Astrocyte of the cerebellum (primary cell): ENCODE measurements at places on chromosomes 13 and 19.

- no peak for DNase-seq
Observed at GRCh38 chr13:70125693-70126092, 17.4 kb upstream of the KLHL1 start.

DNA sequence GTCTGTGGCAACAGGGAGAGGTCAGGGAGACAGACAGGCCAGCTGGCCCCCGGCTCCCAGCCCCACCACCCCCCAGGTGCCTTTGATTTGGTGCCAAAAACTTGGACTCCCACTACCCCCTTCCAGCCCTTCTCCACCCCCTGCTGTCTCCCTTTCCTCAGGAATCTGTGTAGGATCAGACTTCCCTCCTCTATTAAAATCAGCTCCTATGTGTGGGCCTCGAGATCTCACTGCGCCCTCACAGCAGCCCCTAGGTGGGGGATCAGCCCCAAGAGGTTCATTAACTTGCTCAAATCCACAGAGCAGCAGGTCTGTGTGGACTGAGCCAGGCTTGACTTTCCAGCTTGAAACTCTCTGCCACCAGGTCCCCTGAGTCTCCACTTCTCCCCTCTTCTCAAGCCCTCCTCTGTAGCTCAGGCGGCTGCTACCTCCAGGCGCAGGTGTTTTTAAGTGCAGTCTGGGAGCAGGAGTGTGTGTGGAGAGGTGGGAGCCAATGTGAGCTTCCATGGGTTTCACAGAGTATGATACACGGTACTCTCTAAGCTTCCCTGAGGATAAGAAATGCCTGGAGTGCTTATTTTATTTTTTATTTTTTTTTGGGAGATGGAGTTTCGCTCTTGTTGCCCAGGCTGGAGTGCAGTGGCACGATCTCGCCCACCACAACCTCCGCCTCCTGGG is 1.7 kb downstream of the GAPDHS start:
- DNase-seq: no peak

DNA sequence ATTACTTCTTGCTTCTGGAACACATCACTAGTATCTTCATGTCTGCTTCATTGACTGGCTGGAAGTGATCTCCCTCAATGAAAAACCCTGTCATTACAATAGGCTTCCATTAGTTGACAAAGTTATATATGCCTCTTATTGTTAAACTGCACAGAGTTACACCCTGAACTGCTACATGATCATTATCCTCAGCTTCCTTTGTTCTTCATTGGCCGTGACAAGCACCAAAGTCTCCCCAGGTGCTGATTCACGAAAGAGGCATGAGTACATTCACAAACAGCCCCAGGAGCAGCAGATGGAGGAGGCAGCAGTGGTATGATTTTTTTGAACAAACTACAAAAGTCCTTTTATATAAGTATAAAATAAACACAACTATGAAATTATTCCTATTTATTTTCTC is 51.4 kb downstream of the VWA8 start:
- no peak for DNase-seq

DNA sequence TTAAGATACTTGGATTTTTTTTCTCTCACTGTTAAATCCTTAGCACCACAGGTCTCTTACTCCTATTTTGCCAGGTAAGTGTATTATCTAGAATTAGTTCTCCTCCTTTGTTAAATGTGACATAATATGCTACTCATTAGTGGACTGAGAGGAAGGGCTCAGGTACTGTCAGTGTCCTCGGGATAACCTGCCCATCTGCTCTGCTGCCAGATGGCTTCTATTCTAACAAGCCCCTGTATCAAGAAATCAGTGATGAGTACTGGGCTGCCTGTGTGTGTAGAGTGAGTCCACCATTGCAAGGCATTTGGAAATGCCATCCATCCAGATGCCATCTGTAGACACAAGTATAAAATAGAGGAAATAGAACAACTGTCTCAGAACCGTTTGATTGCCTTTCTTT is 209.6 kb downstream of the ATP8A2 start:
- no peak for DNase-seq

GRCh38 chr19:10346509-10346908 is 7.1 kb upstream of the ICAM3 start:
- DNase-seq: no peak

- no peak for DNase-seq
Observed at GRCh38 chr13:112483299-112483698, 104.7 kb downstream of the TUBGCP3 start.

DNA sequence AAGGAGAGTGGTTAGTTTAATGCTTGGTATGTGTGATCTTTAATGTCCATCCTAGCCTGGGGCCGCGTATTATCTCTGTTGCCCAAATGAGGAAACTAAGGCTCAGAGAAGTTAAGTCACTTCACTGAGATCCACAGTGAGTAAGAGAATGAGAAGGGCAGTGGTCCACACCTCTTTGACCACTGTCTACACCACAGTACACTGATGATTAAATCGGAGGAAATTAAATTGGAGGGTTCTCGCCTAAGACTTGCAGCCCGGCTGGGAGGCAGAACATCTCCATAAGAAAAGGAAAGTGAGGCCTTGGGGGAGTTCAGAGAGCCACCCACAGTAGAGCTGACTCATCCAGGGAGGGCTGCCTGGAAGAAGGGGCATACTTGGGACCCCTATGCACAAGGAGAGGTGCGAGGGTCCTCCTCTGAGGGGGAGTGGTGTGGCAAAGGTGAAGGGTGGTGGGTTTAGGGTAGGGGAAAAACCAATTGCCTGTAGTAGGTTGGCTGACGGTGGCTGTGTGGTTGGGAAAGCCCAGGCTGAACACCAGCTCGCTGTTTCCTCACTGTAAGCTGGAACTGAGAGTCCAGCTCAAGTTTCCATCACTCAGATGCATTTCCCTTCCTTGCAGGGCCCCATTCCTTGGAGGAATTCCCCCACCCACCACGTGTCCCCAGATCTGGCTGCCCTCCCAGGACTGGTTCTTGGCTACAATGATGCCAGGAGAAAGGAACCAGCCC is 15.0 kb upstream of the DHRS12 start:
- no peak for DNase-seq

DNA sequence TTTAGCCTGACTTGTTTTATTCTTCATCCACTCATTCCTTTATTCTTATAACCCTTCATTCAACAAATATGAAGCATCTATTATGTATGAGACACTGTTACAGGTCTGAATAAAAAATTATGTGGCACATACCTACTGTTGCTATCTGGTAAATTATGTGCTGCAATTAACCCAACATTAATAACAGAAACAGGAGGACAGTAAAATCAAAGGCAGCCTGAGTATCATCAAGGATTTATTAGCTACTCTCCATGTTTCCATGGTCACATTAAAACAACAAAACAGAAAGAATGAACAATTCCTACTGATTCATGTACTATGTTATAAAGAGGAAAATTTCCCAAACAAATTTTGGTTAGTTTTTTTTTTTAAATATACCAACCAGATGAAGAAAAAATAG is 43.9 kb downstream of the RAP2A start:
- no peak for DNase-seq

- DNase-seq: no peak
Observed at GRCh38 chr19:47623151-47623920, 14.4 kb downstream of the BICRA start.

GRCh38 chr19:2012941-2013682 is 2.4 kb downstream of the BTBD2 start:
- no peak for DNase-seq

DNA sequence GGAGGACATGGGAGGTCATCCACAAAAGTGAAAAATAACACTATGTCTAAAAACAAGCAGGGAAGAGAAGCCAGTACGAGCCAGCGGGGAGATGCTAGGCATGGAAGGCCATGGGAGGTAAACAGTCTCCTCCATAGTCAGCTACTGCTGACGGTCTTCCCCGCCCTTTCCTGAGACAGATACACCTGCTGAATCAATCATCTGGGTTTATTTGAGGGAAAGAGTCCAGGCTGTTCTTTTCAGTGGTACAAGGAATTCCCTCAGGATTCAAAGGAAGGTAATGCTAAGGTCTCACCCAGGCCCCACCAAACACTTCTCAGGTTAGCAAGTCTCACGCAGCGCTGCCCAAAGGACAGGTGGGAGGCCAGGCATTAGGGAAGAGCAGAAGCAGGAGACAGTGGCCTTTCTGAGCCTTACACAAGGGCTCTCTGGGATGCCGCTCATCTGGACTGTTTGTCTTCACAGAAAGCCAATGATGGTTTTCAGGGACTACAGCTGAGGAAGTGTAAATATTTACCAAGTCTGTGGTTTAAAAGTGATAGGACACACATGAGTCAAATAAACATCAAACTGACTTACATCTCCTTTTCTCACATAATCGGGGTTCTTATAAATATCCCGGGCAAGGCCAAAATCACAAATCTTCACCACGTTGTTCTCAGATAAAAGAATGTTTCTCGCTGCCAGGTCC is 173.9 kb downstream of the FLT1 start:
- DNase-seq: no peak
